Activated T-cell treated with anti-CD3 and anti-CD28 coated beads, Interleukin-2, amount 50 U/mL, for 48 hours (primary cell): ENCODE measurements at places on chromosomes 3 and 15.

GRCh38 chr3:56775838-56776555, 25.8 kb downstream of the ARHGEF3 start:
- peak; percentile 23 for DNase-seq

- DNase-seq: no peak
Measured at GRCh38 chr3:94990952-94991705, 928.3 kb downstream of the NSUN3 start.

GRCh38 chr15:47640079-47640478, 77.2 kb upstream of the SEMA6D start:
- no peak for DNase-seq

GRCh38 chr15:65827065-65827464, 35.0 kb upstream of the DENND4A start:
- no peak for DNase-seq

DNA sequence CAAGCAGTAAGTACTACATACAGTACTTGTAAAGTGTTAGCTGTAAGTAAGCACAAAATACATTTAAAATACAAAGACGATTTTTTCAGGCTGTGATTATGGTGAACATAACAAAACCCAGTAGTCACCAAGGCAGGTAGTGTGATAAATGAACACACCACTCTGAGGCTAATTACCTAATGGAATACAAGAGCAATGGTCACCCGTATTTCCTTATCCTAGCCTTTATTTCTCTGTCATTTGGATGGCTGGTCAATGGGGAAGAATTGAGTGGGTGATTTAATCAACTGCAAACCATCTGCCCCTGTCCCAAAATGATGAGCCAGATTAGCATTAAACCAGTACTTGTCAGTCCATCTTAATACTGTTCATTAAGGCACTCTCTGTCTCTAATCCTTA, 89.2 kb upstream of the CGNL1 start:
- DNase-seq: no peak

- DNase-seq: no peak
Measured at GRCh38 chr15:84003791-84004503, 231.6 kb upstream of the GOLGA6L4 start.

DNA sequence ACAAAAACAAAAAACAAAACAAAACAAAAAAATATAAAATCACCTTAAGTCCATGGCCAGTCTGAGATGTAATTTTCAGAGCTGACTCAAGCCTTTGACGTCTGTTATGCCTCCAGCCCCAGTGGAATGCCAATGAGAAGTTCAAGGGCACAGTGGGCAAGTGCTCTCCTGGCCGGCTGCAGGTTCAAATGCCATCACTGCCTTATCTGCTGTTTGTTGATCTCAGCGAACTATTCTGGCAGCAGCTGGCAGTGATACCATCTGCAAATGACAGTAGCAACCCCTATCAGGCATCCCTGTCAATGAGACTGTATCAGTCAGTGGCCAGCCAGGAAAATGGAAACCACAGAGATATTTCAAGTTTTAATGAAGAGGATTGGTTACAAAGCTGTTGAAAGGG, 10.8 kb upstream of the PDE8A start:
- DNase-seq: no peak

DNA sequence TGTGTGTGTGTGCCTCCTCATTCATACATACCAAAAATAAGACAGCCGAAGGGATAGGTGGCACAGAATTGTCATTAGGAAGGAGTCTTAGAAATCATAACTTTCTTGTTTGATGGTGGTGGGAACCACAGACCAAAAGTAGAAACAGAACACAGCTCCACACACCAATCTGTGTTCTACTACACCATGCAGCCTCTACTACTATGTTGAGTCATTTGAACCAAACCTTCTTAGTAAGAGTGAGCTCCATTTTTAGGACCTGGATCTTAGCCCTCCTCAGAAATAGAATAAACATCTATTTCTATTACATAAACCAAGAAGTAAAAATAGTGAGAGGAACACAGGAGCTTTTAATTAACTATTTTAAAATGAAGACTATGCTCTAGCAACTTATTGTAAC, 27.9 kb upstream of the PLCH1 start:
- no peak for DNase-seq

DNA sequence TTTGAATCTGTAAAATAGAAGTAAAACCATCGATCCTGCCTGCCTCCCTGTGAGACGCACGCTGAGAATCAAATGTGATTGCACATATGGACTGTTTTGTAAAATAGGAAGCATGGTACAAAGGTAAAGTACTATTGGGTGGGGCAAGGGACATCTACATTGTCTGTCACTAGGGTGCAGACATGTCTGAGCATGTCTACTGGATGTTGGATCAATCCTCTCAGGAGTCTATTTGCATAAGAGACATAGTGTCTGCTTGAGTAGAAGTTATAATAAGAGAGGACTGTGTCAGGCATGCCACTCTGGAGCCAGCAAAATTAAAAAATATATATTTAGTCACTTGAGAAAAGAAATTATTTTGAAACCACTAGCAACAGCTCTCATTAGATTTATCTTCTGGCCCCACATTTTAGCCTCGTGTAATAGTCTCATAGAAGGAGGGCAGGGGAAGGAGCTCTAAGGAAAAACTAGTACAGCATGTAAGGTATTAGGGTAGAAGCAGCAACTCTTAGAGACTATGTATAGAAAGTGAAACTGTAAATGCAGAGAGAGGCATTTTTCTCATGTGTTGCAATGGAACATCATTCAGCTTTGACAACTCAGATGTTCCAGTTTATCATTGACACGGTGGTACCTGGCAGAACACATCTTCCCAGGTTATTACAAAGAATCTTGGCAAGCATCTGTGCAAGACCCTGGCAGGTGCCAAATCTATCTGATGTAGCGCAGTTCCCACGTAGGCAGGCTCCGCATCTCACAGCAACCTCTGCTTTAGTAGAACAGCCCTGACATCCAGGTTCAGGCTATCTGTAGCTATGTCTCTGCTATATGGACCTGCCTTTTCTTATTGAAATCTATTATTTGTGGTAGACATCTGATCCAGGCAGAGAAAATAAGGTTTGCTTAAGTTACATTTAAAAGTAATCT, 85.2 kb upstream of the CHL1 start:
- DNase-seq: no peak

DNA sequence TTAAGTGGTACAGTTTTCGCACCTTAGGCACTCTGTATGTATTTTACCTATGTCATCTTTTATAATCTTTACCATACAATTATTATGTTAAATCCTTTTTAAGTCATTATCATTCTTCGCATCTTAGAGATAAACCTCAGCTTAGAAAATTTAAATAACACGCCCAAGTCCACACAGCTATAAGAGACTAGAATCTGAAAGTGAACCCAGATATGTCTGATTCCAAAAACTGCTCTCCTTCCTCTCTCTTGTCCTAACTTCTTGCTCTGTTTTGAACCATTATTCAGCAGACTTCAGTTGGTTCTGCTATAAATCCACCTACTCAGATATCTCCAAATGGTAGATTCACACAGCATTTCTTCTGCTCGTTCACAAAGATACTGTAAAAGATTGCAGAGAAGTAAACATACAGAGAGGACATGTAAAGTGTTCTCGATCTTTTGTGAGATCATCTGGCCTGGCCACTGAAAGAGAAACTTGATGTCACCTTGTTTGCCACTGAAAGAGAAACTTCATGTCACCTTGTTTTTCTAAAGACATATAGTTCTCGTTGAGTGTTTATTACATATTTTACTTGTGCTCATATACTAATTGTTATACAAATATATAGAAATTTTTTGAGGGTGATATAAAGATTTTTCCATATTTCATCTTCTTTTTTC, 533.2 kb downstream of the GRM7 start:
- DNase-seq: no peak

DNA sequence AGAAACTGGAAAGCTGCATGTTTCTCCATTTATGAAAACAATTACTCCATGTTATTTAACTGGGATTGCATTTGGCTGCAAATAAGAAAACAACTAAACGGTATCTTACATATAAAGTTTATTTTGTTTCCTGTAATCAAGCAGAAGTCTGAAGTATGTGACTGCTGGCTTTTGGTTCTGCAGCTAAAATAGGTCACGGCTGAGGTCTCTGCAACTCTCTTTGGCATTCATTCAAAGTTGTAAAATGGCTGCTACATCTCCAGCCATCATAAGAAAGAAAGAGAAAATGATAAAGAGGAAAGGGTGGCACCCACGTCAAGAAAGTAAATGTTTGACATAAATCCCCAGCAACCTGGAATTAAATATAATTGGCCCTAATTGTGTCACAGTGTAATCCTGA, 406.1 kb downstream of the TBC1D5 start:
- DNase-seq: no peak

- no peak for DNase-seq
Measured at GRCh38 chr3:19931767-19932188, 2.2 kb downstream of the EFHB start.

- no peak for DNase-seq
Measured at GRCh38 chr3:47884603-47885002, 81.7 kb downstream of the DHX30 start.

- no peak for DNase-seq
Measured at GRCh38 chr3:129195731-129196256, 12.1 kb upstream of the CNBP start.
